ENCODE measurements at places on chromosomes 5 and 9.

DNA sequence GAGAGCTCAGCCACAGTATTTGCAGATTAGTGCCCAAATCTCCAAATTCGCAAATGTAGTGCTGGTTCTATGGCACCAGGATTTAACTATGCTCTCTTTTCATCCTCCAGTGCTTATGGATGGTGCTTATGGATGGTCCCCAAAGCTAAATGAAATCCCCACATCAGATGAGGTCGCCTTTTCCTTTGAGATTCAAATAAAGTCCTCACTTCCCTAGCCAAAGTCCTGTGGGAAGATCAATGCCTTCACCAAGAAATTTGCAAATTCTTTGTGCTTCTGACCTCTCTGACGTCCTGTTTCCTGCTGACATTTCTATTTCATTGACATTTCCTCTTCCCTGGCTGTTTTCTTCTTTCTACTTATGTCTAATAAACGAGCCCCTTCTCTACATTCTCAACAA is 1077.0 kb upstream of the C9orf72 start:
- DNase-seq: no peak

DNA sequence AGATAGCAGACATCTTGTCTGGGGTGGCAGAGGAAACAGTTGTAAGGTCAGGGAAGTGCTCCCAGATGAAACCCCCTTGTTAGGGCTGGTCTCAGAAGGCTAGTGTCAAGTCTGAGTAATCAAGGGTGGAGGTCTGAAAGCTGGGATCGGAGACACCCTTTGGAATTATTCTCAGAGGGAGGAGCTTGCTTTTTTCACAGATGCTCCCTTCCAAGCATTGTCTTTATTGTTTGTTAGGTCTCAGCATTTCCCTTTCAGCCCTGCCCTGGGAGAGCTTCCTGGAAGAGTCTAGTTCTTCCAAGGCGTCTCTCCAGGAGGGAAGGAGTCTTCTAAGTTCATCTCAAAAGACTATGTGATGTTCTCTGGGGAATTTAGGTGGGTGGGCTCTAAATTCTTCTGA is 3.2 kb downstream of the TEK start:
- no peak for DNase-seq

GRCh38 chr5:126486332-126486731 is 63.1 kb downstream of the GRAMD2B start:
- DNase-seq: no peak

GRCh38 chr5:160315968-160316367 is 3.6 kb upstream of the CCNJL start:
- no peak for DNase-seq

- DNase-seq: peak; percentile 94
These were observed at the start of gene KIAA1958 for GRCh38 chr9:112486221-112487007. KIAA1958 (plus strand) TSS chr9:112486827; CDS start chr9:112574081, 87,254 bp downstream.

GRCh38 chr9:31119890-31120454 is 1264.5 kb upstream of the ACO1 start:
- DNase-seq: peak; percentile 2

DNA sequence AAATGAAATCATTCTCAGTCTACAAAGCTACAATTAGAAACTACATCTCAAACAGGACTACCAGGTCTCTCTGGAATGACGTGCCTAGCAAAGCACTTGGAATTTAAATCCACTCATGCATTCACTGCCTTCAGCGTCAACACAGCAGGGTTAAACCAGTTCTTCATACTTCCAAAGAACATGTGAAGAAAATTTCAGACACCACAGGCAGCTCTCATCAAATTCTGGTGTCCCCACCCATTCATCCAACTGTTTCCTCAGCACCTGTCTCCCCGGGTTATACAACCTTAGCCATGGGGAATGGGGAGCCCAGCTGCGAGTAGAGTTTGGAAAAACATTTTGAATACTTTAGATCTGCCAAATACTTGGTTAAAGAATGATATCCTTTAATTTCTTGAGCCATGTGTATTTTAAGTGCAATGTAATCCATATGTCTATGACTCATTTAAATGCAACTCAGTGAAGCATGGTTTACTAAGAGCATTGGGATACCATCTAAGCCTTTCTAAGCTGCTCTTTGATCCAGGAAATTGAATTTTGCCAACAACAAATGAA is 17.5 kb downstream of the ADAM19 start:
- no peak for DNase-seq

GRCh38 chr9:4106081-4106759 is 193.6 kb downstream of the GLIS3 start:
- no peak for DNase-seq

- no peak for DNase-seq
These were observed 35.1 kb upstream of the FREM1 start for GRCh38 chr9:14945351-14945750.

- DNase-seq: no peak
These were observed 54.8 kb upstream of the PAM start for GRCh38 chr5:102700120-102700831.

DNA sequence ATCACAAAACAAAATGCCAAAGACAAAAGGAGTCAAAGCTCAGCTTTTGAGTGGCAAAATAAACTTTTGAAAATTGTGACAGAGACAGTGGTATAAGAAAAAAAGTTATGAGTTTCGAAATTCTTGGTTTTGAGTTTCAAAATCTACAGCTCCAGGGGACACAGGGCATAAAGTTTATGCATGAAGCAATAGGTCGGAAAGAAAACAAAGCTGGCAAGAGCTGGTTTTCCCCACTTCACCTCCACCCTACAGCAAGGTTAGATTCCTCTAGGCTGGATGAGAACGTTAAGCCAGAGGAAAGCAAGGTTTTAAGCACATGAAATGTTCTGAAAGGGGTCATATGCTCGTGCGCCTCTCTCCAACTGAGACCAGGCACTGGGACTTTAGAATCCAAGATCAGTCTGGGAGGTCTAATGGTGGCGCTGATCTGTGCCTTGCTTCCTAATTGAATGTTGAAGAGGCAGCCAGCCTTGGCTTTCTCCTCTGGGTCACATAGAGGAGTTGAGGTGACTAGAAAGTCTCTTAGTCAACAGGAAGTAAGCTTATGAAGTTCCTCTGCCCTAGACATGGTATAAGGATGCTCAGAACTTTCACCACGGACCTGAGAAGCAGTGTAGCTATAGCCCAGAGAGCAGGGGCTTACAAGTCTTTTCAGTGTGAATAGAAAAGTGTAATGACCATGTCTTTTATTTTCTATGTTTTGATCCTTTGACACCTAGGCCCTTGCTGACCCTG is 167.7 kb upstream of the DMAC1 start:
- no peak for DNase-seq

DNA sequence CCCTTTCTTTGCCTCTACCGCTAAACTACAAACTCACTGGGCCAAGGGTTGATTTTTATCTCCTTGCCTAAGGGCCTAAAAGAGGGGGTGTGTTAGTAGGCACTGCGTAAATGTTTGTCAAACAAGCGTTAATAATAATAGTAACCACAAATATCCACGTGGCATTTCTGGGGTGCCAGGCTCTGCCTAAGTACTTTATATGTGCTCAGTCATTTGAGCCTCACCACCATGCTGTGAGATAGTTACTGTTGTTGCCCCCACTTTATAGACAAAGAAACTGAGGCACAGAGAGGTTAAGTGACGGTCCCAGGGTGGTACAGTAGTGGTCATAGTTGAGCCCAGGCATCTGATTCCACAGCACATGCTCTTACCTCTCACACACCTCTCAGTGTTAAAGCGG is 52.4 kb downstream of the ERGIC1 start:
- DNase-seq: no peak

DNA sequence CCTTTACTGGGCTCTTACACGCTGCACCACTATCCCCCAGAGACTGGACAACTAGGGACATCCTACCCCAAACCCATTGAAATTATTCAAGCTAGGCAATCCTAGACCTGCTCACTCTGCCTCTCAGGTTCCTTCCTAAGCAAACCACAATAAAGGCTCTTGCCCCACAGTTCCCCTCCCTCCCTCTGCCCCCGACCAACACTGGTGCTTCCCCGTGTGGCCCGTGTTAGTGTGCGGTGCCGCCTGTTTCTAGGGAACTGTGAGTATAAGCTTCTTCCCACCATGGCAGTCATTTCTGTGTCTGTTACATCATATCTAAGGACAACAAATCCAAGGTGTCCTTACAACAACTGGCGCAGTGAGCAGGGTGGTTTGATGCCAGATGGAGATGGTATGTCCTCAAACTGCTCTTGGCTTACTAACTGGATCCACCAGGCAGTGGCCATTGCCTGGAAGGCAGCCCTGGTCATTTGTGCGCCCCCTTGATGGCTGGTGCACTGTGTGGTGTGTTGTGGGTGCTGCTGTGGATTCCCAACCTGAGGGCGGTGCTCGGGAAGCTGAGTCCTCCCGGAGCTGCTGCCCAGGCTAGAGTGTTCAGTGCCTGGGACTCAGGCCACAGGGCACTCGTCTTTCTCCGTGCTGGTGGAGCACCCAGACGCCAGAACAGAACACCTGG is 8.4 kb upstream of the MXD3 start:
- no peak for DNase-seq

DNA sequence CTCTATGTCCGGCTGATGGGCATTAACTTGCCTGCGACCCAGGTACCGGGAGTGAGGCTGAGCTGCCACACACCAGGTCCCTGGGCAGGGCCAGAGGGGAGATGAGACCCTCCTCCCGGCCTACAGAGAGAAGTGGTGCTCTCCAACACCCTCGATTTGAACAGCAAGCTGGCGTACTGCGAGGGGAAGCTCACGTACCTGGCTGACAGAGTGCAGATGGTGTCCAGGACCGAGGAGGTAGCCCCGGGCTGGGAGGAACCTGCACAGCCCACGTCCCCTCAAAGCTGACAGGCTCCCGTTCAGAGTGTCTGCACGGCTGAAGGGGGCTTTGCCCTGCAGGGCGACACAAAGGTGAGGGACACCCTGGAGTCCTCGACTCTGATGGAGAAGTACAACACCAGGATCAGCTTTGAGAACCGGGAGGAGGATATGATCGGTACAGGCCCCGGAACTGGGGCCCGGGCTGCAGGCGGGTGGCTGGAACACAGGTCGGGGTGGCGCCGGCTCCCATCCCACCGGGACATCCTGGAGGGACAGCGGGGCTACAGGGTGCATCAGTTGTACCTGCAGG is 1.0 kb upstream of the RABL6 start:
- DNase-seq: no peak

DNA sequence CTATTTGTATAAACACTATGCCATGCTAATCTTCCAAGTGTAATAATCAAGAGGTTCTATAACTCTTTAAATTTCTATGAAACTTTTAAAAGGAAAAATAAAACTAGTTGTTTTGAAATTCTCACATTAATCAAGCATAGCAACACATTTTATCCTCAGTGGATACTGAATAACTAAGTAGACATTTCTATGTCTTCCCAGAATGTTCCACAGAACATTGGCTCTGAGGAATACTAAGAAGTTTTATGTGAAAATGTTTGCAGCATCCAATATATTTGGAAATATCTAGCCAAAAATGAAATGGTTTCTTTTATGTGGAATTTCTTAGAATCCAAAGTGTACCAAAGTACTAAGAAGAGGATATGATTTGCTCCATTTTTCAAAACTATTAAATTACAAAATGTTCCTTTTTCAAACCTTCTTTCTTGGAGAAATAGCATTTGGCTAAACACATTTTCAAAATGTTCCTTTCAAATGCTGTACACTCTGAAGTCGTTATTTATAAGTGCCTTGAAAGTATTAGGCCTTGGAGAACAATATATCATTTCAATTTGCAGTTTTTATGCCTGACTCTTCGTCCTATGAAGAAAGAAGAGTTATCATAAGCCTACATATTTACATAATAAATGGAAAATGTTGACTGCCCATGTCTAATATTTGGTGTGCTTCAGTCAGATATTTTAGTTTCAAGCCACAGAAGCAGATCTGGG is 175.6 kb upstream of the COX7C start:
- no peak for DNase-seq

DNA sequence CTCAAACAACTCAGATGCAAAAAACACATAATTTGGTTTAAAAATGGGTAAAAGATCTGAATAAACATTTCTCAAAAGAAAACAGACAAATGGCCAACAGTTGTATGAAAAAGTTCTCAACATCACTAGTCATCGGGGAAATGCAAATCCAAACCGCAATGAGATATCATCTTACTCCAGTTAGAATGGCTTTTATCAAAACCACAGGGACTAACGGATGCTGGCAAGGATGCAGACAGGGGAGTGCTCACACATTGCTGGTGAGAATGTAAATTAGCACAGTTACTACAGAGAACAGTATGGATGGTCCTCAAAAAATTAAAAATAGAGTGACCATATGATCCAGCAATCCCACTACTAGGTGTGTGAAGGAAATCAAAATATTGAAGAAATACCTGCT is 589.1 kb upstream of the ADAMTS16 start:
- no peak for DNase-seq

GRCh38 chr5:128258372-128258771 is 174.8 kb downstream of the SLC12A2 start:
- no peak for DNase-seq

All from GM19239 (cell line).